ENCODE measurements at places on chromosomes 4 and X.

DNA sequence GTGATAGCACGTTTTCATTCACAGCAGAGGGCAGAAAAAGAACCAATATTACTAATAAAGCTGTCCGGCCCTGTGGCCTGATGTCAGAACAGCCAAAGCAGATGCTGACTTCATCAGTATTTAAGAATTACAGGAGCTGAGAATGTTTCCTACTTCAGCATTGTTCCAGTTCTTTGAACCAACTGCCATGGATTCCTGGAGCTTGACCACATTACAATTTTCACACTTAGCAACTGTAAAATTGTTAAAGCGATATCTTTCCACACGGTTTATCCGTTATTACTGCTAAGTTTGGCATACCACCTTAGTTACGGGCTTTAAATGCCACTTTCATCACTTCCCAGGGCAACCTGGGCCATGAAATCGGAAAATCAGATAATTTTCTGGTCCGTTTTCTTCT lies 118.2 kb downstream of the EPHA5 start:
- no peak for DNase-seq

GRCh38 chrX:18390941-18391538 lies 34.4 kb upstream of the CDKL5 start:
- DNase-seq: peak; percentile 51

GRCh38 chr4:153683763-153684181 lies 308 bp upstream of the TLR2 start:
- no peak for DNase-seq

DNA sequence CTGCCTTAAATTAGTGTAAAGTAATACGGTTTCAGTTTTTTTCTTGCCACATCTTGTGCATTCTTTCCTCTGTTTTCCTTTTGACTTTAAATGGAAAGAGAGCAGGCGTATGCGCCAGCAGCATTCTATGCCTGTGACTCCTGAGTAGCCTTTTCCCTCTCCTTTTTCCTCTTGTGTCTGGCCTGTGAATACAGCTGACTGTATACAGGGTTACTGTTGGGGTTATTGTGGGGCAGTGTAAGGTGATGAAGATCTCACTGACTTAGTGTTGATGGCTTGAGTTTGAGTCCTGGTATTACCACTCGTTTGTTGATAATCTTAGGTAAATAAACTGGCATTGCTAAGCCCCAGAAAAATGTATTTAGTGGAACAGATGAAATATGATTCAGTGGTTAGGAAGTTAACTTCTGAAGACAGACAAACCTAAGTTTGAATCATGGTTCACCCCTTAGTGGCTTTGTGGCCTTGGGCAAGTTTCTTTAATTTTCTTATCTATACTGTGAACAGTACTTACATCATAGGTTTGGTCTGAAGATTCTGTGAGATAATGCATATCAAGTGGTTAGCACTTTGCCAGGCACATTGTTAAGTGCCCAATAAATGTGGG lies 105.1 kb downstream of the FNIP2 start:
- no peak for DNase-seq

GRCh38 chr4:63717384-63717783 lies 691.9 kb downstream of the TECRL start:
- no peak for DNase-seq

- DNase-seq: no peak
Observed at GRCh38 chr4:124202099-124202498, 510.4 kb downstream of the ANKRD50 start.

DNA sequence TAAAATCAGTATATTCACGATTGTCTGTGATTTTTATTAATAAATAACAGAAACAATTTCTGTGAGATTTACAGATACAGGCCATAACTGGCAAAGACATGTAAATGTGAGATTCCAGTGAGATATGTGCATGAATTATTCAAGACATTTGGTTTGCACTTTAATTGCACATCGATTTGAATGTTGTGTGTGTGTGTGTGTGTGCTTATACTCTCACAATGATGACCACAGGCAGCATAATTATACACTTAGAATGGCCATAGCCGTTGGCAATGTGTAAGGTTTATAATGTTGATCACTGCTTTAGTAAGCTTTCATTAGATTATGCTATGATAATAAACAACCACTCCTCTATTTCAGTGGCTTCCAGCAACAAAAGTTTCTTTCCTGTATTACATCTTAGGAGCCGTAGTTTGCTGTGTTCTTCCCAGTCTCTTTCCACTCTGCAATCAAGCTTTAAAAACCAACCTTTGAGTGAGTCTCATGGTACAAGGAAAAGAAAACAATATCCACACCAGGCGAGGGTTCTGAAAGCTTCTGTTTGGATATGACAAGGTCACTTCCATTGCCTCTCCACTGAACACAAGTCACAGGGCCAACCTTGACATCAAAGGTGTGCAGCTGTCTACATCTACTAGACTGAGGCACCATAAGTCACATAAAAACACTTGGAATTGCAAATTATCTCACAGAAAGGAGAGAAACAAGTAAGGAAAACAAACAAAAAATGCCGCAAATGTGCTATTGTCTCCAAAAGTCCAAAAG lies 897.7 kb downstream of the RAB28 start:
- DNase-seq: no peak

DNA sequence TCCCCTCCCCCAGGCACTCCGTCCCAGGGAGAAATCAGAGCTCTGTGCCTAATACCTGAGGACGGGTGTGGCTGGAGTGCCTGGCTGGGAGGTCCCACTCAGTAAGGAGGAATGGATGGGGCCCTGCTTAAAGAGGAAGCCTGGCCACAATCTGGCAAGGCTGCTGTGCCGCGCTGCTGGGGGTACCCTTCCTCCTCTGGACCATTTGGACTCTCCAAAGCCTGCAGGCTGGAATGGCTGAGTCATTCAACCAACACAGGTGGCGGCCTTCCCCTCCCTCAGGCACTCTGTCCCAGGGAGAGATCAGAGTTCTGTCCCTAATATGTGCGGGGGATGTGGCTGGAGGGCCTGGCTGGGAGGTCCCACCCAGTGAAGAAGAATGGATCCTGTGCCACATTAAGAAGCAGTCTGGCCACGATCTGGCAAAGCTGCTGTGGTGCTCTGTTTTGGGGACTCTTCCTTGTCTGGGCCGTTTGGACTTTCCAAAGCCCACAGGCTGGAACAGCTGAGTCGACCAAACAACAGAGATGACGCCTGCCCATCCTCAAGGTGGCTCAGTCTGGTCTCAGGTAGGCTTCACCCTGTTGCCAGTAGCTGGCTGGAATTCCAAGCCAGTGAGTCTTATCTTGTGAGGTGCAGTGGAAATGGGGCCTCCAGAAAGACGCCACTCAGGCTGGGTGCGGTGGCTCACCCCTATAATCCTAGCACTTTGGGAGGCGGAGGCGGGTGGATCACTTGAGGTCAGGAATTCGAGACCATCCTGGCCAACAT lies 127.3 kb upstream of the HUWE1 start:
- DNase-seq: no peak

- DNase-seq: no peak
Observed at GRCh38 chr4:7158081-7158750, 34.1 kb upstream of the SORCS2 start.

- DNase-seq: no peak
Observed at GRCh38 chr4:129138810-129139496, 43.0 kb downstream of the C4orf33 start.

DNA sequence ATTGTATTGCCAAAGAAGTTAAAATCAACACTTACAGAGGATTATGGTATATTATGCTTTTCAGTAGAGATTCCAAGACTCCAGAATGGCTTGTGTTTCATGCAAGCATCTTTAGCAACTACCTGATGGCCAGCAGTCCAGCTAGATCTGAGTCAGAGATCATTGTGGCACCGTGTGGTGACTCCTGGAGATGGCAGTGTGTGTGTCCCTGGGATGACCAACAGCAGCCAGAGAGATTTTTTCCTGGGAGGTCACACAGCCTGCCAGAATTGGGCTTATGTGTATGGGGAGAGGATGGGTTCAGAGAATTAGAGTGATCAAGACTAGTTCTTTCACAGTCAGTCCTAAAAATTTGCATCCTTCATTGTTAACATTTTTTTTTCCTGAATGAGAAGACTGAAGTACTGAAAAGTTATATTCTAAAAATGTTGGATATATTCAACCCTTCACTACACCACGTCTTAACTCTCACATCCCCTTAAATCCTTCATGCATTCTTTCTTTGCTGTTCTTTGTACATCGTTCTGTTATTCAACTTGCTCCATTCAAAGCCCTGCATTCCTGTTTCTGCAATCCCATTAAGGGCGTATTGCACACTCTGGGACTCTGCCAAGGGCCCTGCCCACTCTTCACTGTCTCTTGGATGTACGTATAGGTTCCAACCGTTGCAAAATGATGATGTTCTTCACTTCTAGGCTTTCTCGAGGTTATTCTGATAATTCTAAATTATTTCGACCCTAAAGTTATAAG lies 12.4 kb downstream of the TENM3 start:
- DNase-seq: no peak

GRCh38 chr4:188287169-188287894 lies 148.1 kb downstream of the TRIML1 start:
- no peak for DNase-seq

- peak; percentile 18 for DNase-seq
Observed at GRCh38 chr4:10554694-10555093, 97.5 kb upstream of the ZNF518B start.
